ENCODE measurements at places on chromosomes 1 and 21.

DNA sequence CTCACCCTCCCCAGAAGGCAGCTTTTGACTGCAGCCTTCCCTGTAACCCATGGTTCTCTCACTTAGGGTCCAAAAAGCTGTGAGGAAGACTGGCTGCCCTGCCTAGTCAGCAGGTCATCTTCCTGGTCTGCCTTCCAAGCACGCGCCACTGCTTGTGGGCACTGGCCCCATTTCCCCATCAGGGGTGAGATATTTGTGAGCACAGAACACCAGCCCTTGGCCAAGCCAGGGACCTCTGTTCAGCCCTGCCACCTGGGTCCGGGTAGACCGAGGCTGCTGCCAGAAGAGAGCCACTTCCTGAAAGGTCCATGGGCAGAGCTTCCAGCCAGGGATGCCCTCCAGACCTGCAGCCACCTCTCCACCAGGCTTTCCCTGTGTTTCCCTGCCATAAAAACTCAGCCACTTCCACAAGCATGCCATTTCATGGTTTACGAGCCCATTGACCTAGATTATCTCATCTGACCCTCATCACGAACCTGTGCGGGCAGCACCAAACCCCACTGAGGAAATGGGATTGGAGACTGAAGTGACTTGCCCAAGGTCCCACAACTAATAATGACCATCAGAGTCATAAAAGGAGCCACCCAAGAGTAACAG is 40.5 kb downstream of the GLIS1 start:
- H3K27me3 ChIP-seq = no peaks in the 10 kb centered on the region
- H3K27ac ChIP-seq = no peak overlapping the region
- no peak overlapping the region for H3K4me3 ChIP-seq
- DNase-seq = no peak
- H3K4me1 ChIP-seq = no peaks in the 10 kb centered on the region

DNA sequence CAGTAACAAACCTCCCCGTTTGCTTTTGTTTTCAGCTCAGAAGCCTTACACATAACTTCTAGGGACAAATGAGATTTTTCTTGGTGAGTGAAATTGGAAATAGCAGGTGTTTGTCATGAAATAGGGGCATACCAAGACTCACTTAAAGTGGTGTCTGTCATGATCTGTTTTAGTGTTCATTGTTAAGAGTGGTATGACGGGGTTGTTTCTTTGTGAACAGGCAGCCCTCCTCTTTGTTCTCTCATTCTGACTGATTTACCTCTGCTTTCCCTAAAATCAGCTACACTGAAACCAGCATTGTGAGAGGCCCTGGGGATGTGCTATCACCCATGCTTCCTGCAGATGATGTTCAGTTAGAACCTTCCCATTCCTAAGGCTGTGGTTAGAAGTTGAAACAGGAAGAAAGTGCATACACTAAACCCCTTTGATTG is 2.5 kb upstream of the ERO1B start:
- peaks cover 16% of the 10 kb centered on the region for H3K4me1 ChIP-seq
- H3K4me3 ChIP-seq = no peak overlapping the region
- no peaks in the 10 kb centered on the region for H3K36me3 ChIP-seq
- no peak for DNase-seq
- H3K27me3 ChIP-seq = no peaks in the 10 kb centered on the region

GRCh38 chr1:223835754-223836153 is 10.0 kb downstream of the TP53BP2 start:
- DNase-seq = no peak
- no peak overlapping the region for H3K4me3 ChIP-seq
- no peaks in the 10 kb centered on the region for H3K27me3 ChIP-seq
- peaks cover 50% of the 10 kb centered on the region for H3K4me1 ChIP-seq

DNA sequence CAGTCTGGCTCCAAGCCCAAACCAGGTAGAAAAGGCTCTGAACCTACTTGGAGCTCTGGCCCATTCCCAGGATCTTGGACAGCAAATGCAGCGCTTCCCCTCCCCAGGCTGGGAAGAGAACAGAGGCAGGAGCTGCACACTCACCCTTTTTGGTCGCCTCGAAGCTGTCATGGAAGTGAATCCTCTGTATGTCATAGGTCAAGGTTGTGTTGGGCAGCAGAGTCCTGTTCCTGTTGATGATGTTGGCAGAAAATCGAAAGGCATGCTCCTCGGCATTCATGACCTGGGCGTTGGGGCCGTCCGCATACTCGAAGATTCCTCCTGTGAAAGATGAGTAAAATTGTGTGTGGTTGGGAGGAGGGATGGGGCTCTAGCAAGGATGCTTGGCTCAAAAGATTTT is 143.5 kb downstream of the GRIK3 start:
- H3K27me3 ChIP-seq = peaks cover 53% of the 10 kb centered on the region
- no peaks in the 10 kb centered on the region for H3K36me3 ChIP-seq
- DNase-seq = no peak
- no peak overlapping the region for H3K27ac ChIP-seq
- no peak overlapping the region for H3K4me3 ChIP-seq
- H3K4me1 ChIP-seq = no peaks in the 10 kb centered on the region

DNA sequence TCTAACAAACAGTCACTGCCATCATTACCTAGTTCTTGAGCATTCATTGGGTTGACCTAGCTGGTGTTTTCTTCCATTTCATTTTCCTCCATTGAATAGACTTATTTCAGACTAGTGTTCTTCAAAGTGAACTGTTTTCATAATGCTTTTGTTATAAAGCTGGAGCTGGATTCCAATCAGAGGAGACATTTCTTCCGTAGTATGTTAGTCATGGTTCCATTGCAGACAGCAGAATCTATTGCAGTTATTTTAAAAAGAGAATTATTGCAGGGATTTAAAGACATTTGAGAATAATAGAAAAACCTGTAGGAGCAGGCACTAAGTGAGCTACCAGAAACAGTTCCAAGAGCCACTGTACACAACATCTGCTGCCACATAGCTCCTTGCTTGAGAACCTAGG is 50.0 kb downstream of the HHAT start:
- no peak overlapping the region for H3K27ac ChIP-seq
- no peaks in the 10 kb centered on the region for H3K27me3 ChIP-seq
- no peak for DNase-seq
- H3K4me1 ChIP-seq = peaks cover 7% of the 10 kb centered on the region

- H3K27ac ChIP-seq = no peak overlapping the region
- H3K4me1 ChIP-seq = no peaks in the 10 kb centered on the region
- no peak overlapping the region for H3K4me3 ChIP-seq
Measured at GRCh38 chr1:97562081-97562480, 358.8 kb downstream of the DPYD start.

DNA sequence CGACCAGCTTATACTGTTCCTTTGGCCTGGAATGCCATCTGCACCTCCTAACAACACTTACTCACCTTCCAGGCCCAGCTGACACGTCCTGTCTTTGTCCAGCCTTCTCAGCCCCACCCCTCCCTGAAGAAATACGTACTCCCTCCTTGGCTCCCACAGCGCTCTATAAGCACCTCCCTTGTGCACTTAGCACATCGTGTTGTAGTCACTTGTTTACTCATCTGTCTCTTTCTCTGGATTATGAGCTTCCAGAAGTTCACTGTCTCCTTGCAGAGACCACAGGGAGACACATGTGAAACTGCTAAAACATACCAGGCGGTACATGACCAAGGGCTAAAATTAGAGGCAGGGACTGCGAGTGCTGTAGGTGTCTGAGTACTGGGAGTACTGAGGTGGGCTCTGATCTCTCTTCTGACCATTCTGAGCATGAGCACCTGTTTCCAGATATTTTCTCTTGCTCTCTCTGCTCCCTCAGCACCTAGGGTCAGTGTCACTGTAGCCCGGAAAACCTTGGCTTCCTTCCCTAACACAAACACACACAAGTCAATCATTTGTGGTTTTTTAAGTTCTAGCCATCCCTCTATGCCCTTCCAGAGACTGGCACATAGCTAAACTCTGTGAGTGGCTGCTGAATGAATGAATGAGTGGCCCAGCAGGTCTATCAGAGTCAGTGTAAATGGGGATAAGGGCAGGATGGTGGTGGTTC is 5.1 kb downstream of the DCST1 start:
- no peak for DNase-seq
- H3K36me3 ChIP-seq = no peaks in the 10 kb centered on the region
- no peak overlapping the region for H3K27ac ChIP-seq
- H3K27me3 ChIP-seq = no peaks in the 10 kb centered on the region
- H3K4me1 ChIP-seq = peaks cover 2% of the 10 kb centered on the region
- no peak overlapping the region for H3K4me3 ChIP-seq

DNA sequence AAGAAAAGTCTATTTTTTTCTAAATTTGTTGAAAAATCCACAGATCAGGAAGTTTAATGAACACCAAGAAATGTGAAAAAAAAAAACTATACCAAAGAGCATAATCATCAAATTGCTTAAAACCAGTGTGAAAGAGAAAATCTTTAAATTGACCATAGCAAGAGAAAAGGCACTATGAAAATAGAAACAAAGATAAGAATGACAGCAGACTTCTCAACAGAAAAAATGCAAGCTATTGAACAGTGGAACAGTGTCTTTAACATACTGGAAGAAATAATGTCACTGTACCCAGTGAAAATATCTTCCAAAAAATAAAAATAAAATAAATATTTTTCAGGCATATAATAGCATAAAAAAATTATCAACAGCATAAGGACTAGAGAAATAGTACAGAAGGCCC is 243.0 kb upstream of the GJB5 start:
- no peaks in the 10 kb centered on the region for H3K36me3 ChIP-seq
- no peak for DNase-seq
- H3K4me1 ChIP-seq = no peaks in the 10 kb centered on the region
- H3K4me3 ChIP-seq = no peak overlapping the region

GRCh38 chr1:8423692-8424538 is 106.0 kb downstream of the SLC45A1 start:
- H3K36me3 ChIP-seq = peaks cover 29% of the 10 kb centered on the region
- DNase-seq = peak; percentile 54
- peak overlapping the region; percentile 87 for H3K4me3 ChIP-seq
- peaks cover 45% of the 10 kb centered on the region for H3K4me1 ChIP-seq
- H3K27ac ChIP-seq = peak overlapping the region; percentile 98

All from heart right ventricle (tissue), 16 donors.